ENCODE measurements at places on chromosomes 1 and 21.

DNA sequence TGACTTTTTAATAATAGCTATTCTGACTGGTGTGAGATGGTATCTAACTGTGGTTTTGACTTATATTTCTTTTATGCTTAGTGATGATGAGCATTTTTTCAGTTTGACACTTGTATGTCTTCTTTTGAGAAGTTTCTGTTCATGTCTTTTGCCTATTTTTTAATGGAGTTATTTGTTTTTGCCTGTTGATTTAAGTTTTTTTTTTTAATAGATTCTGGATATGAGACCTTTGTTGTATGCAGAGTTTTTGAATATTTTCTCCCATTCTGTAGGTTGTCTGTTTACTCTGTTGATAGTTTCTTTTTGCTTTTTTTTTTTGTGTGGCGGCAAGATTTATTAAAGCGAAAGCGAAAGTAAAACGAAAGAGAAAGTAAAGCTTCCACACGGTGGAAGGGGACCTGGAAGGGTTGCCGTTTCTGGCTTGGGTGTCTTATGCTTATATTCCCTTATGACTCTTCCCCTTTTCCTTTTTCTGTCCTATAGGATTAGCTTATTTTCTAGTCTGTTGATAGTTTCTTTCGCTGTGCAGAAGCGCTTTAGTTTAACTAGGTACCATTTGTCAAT lies 67.6 kb downstream of the TBX19 start:
- DNase-seq: no peak

DNA sequence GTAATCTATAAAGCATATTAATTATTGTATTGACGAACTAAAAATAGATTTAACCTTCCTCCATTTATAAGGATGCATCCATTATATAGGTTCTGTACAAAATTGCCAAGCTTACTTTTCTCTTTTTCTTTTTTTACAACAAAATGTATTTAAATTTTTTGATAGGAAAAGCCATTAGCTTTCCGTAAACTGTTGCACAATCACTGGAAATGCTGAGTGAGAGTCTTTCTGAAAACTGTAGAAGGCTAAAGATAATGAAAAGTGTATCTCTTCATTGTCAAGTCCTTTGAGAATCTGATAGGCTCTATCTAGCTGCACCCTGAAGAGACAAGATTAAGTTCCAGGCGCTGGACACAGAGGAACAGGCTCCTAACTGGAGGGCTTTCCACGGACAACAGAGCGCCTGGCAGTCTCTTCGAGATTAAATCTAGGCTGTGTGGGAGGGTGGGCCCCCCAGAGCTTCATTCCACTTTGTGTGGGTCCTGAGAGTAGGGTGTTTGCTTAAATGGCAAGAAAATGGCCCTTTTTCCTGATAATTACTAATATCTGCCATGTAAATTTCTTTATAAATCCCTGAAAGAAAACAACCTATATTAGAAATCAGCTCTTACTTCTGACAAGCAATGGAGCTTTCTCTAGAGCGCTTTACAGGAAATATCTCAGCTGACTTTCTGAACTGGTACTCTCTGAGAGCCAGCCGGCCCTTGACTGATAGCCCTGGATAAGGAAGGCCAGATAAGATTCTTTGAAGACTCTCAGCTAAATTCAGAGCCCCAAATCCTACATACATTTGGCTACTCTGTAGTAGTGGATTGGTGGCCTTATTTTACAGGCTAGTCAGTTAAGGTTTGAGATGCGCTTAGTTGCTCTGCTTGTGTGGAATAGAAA lies 108.3 kb downstream of the FMN2 start:
- no peak for DNase-seq

- DNase-seq: no peak
These were observed 12.8 kb upstream of the RGS2 start for GRCh38 chr1:192795916-192796618.

DNA sequence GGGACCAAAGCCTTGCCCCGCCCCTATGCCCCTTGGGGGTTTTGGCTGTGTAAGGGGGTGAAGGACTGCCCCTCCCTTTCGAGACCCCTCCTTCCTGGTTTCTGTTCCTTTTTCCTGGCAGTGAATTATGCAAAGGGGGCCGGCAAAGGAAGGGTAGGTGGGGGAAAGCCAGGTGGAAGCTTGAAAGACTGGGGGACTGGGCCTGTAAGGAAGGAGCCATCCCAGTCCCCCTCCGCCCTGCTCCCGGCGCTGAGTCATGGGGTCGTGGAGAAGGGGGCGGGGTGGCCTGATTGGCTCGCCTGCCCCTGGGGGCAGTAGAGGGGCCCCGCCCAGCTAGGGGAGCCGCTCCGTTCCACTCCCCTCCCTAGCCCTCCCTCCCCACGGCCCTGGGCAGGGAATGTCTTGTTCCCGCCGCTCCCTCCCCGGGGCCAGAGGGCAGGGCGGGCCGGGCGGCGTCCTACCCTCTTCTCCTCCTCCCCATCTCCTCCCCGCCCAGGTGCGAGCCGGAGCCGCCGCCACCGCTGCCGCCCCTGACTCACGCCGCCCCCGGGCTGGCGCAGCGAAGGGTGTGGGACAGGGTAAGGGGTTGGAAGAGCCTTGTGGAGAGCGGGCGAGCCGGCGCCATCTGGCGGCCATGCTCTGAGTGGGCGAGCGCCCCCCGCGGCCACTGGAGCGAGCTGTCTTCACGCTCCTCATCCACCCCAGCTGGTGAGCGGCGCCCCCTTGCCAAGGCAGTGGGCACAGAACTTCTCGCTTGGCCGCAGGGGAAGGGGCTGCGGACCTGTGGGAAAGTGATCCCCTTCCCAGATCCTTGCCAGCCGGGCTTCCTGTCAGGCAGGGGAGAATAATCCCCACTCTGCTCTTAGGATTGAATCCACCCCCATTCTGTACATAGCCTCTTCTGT lies 14.7 kb downstream of the ZBTB7B start:
- peak; percentile 71 for DNase-seq

- DNase-seq: no peak
These were observed 66.7 kb upstream of the COX20 start for GRCh38 chr1:244768804-244769203.

GRCh38 chr1:63898428-63899196 lies 124.8 kb downstream of the ROR1 start:
- no peak for DNase-seq

DNA sequence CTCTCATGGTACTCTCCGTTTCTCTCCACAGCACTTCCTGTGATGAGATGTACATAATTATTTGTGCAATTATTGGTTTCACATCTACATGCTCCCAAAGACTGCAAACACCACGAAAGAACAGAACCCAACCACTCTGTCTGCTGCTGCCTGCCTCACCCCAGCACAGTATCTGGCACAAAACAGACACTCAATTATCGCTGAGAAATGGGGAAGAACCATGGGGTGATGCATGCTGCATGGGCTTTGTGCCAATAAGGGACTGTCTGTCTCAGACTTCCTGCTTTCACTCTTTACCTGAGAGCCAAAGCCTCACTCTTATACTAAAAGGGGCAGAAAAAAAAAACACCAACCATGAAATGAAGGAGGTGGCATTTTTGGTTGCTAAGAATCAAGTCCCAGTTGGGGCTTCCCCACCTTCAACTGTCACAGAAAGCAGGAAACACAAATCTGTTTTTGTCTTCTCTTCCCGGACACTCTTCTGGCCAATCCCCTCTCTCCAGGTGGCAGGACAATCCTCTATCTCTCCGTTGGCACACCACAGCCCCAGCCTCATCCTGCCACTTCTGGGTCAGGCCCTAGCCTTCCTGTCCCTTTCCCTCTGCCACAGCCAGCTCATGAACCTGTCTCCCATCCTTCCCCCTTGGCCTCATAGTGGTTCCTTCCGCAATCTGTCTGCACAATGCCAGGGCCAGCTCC lies 82.0 kb downstream of the TGFBR3 start:
- no peak for DNase-seq

DNA sequence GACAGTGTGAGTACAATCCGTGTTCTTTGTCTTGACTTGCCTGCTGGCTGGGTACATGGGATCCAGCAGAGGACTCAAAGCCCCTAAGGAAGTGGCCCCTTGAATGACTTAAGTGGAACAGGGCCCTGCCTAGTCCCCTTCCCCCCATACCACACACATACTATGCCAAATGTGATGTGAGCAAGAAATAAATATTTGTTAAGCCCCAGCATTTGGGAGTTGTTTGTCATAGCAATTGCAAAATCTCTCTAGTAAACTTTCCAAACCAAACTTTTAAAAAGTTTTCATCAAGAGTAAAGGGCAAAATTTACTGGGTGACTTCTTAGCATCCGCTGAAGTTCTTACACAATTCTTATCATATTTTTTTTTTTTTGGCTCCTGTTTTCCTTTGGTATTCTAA lies 32.5 kb upstream of the CACHD1 start:
- no peak for DNase-seq

- no peak for DNase-seq
These were observed 2.2 kb downstream of the CTSK start for GRCh38 chr1:150805899-150806298.

- peak; percentile 46 for DNase-seq
These were observed 99.4 kb downstream of the GIPC2 start for GRCh38 chr1:78145105-78145580.

GRCh38 chr1:100350787-100351094 lies 1.6 kb upstream of the CDC14A start:
- no peak for DNase-seq

DNA sequence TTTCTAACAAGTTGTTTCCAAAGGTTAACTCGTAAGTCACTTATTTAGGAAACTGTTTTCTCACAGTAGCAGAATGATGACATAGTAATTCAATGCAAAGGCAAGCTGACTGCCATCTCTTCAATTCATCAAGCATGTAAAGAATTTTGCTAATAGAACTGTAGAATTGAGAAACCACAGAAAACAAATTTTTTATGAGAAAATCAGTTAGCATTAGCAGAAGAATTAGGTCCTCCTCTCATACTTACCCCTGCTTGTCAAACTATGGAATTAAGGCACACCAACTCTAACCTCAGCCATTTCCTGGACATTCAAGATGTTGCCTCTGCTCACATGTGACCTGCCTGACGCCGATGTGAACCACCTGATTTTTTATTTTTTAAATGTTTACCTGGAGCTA lies 115.2 kb downstream of the LRRC40 start:
- no peak for DNase-seq

DNA sequence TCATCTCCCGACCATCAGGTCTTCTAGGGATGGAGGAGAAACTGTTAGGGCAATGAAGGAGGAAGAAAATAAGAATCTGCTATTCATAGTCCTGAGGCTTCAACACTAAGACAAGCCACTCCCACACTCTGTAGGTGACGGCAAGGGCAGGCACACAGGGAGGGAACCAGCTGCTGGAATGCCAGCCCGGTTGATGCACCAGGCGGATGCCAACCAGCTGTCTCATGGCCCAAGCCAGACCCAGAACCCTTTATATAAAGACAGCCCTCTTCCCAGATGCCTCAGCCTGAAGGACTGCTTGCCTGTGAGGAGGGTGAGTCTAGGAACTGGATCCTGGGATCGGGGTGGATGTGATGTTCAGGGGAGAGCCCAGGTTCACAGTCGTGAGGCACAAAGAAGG lies at the start of gene KPRP:
KPRP (plus strand) TSS at position 279 of the 400 bp plus-strand sequence. CDS start 1,564 bp downstream, outside the sequence.
- no peak for DNase-seq

- DNase-seq: no peak
These were observed 19.6 kb upstream of the TCEA3 start for GRCh38 chr1:23444104-23444533.

DNA sequence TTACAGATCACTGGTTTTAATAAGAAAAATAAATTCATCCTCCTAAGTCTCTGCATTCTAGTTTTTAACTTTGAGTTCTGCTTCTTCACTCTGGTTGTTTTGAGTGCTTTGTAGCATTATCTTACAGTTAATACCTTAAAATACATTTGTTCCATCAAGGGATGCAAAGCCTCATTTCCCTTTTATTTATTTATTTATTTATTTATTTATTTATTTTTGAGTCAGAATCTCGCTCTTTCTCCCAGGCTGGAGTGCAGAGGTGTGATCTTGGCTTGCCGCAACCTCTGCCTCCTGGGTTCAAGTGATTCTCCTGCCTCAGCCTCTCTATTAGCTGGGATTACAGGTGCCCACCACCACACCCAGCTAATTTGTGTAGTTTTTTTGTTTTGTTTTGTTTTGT lies 147.8 kb downstream of the ZNF326 start:
- DNase-seq: no peak

DNA sequence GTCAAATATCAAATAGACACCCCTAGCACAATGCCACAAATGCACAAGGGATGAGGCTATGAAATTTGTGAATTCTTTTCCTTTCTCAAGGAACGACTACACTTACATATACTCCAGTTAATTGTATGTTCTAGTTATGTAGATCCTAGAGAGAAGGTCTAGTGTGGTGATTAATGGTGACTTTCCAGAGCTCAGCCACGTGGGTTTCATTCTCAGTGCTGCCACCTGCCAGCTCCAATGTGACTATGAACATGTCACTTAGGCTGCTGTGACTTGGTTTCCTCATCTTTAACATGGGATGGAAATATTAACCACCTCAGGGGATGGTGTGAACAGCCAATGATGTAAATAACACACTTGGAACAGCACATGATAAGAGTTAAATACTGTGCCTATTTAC lies 138.3 kb downstream of the APP start:
- DNase-seq: no peak

- DNase-seq: no peak
These were observed 23.2 kb upstream of the ARHGEF16 start for GRCh38 chr1:3431266-3431665.

- DNase-seq: no peak
These were observed 4.6 kb downstream of the S100A9 start for GRCh38 chr1:153362187-153362775.

DNA sequence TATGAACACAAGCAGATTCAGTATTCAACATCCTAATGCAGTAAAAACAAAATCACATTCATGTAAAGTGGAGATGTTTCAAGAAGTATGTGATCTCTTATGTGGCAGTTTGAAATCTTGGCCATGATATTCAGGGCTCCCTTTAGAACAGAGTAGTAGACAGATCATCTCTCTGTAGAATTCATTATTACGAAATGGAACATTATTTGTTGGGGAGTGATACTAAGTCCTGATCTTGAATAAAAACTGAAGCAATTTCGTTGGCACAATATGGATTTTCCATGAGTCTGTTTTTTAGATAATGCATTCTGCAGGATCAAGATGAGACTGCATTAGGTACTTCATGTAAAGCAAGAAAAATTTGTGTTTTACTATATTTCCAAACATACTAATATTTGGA lies 264.4 kb upstream of the NRIP1 start:
- DNase-seq: no peak

DNA sequence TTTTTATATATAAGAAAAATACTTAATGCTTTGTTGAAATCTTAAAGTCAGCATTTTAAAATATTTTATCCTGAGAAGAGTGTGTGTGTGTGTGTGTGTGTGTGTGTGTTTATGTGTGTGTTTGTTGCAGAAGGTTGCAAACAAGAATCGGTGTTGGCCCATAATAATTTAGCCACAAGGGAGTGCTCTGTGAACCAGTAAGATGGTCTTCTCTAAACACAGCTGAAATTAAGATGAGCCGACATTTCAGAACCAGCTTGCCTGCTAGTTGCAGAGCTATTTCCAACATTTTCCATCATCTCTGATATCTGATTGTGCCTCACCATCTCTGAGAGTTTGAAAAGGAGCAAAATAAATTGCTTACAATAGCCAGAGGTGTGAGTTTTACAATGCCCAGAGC lies 158.8 kb upstream of the SGIP1 start:
- no peak for DNase-seq

Measured in HFF-Myc (cell line).